Hematopoietic multipotent progenitor cell treated with erythropoietin and hydrocortisone succinate and interleukin-3 and kit ligand, for 8 days (in vitro differentiated cells): ENCODE measurements at places on chromosomes 13 and 19.

DNA sequence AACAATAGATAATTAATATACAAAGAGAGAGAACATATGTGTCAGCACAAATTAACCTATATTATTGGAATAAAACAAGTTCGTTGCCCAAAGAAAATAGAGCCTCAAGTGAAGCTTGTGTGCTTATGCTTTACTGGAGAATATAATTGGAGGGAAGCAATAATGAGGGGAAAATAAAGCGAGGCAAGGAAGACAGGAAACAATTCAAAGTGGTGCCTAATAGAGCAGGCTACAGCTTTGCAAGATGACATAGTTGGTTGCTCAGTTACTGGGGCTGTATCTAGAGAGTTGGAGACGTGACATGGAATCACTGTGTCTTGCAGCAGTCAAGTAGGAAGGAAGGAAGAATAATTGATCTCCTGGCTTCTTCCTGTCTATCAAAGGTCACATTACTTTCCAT lies 21.1 kb upstream of the SLC10A2 start:
- no peak for DNase-seq

DNA sequence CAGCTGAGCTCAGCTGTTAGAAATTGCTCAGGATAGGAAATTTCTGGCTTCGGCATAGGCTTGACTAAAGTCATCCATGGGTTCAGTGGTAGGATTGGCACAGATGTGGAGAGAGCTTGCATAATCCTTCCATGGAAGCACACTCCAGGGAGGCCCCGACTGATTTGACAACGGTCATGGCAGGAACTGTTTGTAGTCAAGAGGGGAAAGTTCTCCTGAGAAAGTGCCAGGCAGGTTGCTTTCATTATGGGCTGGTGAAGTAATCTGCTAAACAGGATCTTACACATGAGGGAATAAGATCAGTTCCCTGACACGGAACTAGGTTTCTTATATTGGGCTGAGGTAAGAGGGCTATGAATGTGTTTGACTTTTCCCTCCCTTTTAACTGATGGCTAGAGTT lies 120.1 kb downstream of the RGCC start:
- no peak for DNase-seq

GRCh38 chr19:39265321-39265916 lies 2.8 kb upstream of the IFNL2 start:
- DNase-seq = no peak

GRCh38 chr19:51136851-51137551 lies 5.1 kb upstream of the SIGLEC7 start:
- DNase-seq = no peak

DNA sequence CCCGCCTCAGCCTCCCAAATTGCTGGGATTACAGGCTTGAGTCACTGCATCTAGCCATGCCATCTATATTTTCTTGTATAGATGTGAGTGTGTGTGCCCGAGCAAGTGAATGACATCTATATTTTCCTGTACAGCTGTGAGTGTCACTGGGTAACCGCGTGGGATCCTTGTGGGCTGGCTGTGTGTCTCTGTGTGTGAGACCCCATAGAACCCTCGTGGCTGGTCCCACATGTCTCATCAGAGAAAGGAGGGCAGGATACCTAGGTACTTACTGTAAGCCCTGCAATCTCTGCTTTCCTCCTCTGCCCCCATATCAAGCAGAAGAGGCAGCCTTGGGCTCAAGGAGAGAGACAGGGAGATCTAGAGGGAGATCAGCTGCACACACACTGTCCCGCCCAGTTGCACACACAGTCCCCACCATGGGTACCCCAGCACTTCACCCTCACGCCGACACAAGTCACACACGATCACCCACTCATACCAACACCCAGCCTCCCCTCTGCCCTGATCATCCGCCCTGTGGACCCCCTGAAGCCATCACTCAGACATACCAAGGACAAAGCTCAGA lies 655 bp downstream of the DENND1C start:
- DNase-seq = no peak

- DNase-seq = no peak
Observed at GRCh38 chr19:37928527-37929286, 21.7 kb downstream of the SIPA1L3 start.
